Regular cardiac myocyte (primary cell): ENCODE measurements at places on chromosomes 12 and 14. TPM values are rescaled to one million over a fixed set of nuclear protein-coding genes. Genes with fewer than 3 reads are reported as not detected.

Gene PCED1B
- 0.56 and 1.2 TPM in 2 replicates for total RNA-seq

Gene TMEM132D
- total RNA-seq: not detected in 2 replicates

Gene ACSM4
- total RNA-seq: not detected in 2 replicates

Gene TAS2R13
- 0.58 and 1.1 TPM in 2 replicates for total RNA-seq

Gene UNC79
- under 0.01 and 0.28 TPM in 2 replicates for total RNA-seq

Gene SIX1
- total RNA-seq: 0.38 and 0.56 TPM in 2 replicates

Gene DNAJC22
- total RNA-seq: 1.7 and 2.5 TPM in 2 replicates

Gene OR4Q2
- not detected in 2 replicates for total RNA-seq

Gene TAS2R10
- under 0.01 and 0.19 TPM in 2 replicates for total RNA-seq

Gene CCDC38
- under 0.01 TPM in 2 replicates for total RNA-seq

Gene AICDA
- total RNA-seq: not detected in 2 replicates

Gene ABCC9
- total RNA-seq: 14.0 and 51.0 TPM in 2 replicates

Gene SIRT4
- total RNA-seq: 0.96 and 2.8 TPM in 2 replicates

Gene LARP4
- 55.8 and 80.9 TPM in 2 replicates for total RNA-seq

Gene EGLN3
- total RNA-seq: 0.19 and 7.0 TPM in 2 replicates

Gene DHH
- 0.19 TPM in 1 of 2 replicates, not detected in the other for total RNA-seq
